ENCODE measurements at places on chromosomes 13 and 19. TPM values are rescaled to one million over a fixed set of nuclear protein-coding genes. Genes with fewer than 3 reads are reported as not detected.

GRCh38 chr13:104962411-104962810 is 1573.1 kb downstream of the EFNB2 start:
- DNase-seq, result no peak

DNA sequence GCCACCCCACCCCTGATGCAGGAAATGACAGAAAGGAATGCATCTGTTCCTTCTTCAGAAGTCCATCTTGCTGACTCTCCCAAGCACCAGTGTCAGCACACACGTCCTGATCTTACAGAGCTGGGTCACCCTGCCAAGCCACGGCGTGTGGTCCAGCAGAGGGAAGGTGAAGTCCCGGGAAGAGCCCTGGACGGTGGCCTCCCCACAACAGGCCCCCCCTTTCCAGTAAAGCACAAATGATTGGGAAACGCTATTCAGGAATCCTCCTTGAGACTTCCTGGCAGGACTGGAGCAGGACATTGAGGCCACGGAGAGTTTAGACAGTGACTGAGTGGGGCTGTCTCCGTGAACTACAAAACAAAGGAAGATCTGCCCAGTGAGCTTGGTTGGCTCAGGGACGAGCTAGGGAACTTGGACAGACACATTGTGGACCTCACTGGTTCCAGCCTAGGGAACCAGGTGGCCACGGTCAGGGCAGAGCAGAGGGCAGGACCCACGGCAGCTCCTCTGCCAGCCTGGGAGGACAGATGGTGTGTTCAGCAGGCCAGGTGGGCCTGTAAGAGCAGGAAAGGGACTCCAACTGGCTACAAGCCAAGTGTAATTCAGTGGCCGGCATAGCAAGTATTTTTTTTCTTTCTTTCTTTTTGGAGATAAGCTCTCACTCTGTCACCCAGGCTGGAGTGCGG is 41.7 kb downstream of the ELL start:
- no peak for DNase-seq

DNA sequence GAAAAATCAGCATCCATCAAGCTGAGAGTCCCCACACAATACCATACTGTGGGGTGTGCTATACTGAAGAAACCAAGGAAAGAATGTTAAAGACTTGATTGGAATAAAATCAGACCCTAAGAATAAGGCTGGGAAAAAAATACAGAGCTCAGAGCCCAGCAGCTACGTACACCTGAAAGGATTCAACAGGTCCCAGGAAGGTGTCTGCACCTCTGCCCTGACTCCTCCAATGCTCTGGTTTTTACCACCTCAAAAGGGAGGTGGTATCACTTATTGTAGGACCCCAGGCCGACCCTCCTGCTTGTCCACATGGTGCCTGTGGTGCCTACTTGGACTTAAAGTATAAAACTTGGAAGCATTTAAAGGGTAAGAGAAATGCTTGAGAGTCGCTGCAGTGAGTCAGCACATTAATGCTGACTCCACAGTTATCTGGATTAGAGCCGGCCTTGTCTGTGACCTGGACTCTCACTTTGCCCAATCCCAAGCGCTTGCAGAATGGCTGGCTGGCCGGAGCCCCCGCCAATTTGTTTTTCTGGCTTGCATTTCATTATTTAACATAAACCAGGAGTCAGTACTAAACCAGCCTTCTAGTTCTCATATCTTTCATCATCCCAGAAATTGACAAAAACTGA is 110.1 kb downstream of the FGF14 start:
- peak; percentile 25 for DNase-seq

DNA sequence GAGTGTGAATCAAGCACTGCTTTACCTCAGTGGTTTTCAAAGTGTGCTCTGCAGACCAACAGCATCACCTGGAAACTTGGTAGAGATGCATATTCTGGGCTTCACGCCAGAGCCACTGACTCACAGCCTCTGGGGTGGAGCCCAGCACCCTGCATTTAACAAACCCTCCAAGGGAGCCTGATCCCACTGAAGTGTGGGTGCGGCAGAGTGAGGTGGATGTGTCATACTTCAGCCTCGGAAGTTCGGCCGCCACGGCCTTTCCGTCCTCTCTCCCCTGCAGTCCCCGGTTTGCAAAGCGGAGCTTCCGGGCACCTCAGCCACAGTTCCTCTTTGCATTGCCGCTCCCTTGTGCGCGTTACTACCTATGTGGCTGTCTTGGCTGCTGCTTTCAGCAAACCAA is 33.3 kb upstream of the MICU2 start:
- DNase-seq, result no peak

DNA sequence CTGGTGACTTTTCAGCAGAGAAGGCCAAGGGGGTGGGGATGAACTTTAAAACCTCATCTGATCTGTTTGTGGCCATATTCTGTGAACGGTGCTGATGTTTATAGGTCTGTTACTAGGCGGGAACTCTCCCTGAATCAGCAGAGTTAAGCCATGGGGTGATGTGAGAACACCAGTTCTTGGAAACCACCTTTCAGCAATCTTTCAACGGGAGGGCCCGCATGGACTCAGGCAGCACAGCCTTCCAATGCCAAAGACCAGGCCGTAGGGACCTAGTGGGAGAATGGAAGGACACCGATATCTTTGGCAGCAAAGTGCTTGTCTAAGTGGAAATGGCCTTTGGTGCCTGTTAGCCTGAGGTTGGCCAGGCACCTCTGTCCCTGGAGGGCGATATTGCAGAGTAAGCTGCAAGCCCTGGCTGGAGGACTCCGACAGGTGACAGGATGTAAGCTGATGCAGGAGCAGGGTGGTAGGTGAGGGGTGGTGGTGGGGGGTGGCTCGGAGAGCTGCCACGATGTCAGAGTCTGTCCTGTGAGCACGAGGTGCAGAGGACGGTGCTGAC is 57.0 kb downstream of the ERCC5 start:
- DNase-seq, result no peak

Gene CASP14
- not detected for total RNA-seq

Gene TSSK6
- total RNA-seq, result 2.5 TPM

All from A673 (cell line).